ENCODE measurements at places on chromosomes 2 and 18.

- H3K27me3 ChIP-seq, result no peaks in the 10 kb centered on the region
- H3K27ac ChIP-seq, result no peak overlapping the region
- H3K36me3 ChIP-seq, result peaks cover 85% of the 10 kb centered on the region
- peaks cover 10% of the 10 kb centered on the region for H3K4me1 ChIP-seq
- no peak for DNase-seq
These were observed 15.4 kb downstream of the FEZ2 start for GRCh38 chr2:36582538-36582937.

DNA sequence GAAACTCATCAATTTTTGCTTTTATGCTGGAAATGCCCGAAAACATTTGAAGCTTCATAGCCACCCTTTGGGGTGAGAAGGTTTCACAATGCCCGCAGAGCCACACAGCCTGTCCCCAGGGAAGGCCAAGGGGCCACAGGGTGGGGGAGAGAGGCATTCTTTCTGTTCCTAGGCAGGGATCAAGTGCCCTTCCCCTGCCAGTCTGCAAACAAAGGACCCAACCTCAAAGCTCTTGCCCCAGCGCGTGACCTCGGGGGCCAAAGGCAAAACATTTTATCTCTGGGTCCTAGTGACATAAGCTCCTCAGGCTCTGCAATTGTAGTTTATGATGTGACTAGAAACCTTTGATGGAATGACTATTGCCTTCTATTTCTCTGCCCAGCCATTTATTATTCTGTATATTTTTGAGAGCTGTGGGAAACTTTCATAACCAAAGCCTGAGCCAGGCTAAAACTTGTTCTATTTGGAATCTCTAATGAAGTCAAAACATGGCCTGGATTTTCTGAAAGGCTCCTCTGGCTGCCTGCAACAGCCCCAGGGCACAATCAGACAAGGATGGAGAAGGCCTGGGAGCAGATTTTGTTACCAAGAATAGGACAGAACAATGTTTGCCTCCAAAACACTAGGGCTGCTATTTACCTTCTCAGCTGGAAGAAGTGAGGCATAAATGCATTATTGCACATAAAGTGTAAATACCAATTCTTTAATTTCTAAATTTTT lies 137.2 kb upstream of the KCTD1 start:
- H3K36me3 ChIP-seq, result no peaks in the 10 kb centered on the region
- H3K4me1 ChIP-seq, result no peaks in the 10 kb centered on the region
- no peak for DNase-seq
- H3K4me3 ChIP-seq, result no peak overlapping the region

DNA sequence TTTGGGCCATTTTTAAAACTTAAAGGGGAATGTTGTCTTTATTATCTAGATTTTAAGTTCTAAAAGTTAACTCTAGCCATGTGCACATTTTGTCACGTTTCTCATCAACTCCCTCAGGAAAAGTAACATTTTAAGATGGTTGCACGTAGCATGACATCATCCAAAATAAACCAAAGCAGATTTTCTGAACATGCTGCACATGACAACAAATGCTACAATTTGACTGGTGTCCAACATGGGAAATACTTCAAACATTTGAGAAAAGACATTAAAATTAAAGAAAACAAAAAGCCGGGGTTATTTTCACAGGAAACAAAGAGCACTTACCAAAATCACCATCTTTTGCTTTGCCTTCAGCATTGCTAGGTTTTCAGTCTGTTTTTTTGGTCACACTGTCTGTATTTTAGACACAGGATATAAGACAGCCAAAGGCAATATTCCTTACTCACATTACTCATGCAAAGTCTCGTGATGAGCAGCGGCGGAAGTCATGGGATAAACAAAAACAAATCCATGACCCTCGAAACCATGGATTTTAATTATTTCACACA lies 51.3 kb upstream of the RND3 start:
- no peak overlapping the region for H3K4me3 ChIP-seq
- H3K36me3 ChIP-seq, result no peaks in the 10 kb centered on the region
- H3K4me1 ChIP-seq, result no peaks in the 10 kb centered on the region
- H3K27ac ChIP-seq, result no peak overlapping the region
- no peak for DNase-seq
- no peaks in the 10 kb centered on the region for H3K27me3 ChIP-seq

- no peaks in the 10 kb centered on the region for H3K4me1 ChIP-seq
- H3K36me3 ChIP-seq, result no peaks in the 10 kb centered on the region
- no peak for DNase-seq
These were observed 87.4 kb upstream of the SERPINE2 start for GRCh38 chr2:224126440-224126839.

GRCh38 chr2:136254681-136255080 lies 136.7 kb upstream of the CXCR4 start:
- no peak overlapping the region for H3K4me3 ChIP-seq
- DNase-seq, result no peak
- peaks cover 2% of the 10 kb centered on the region for H3K27me3 ChIP-seq
- no peaks in the 10 kb centered on the region for H3K36me3 ChIP-seq
- H3K27ac ChIP-seq, result no peak overlapping the region

- H3K4me1 ChIP-seq, result no peaks in the 10 kb centered on the region
- H3K36me3 ChIP-seq, result no peaks in the 10 kb centered on the region
- H3K27ac ChIP-seq, result no peak overlapping the region
These were observed 27.8 kb upstream of the RNF125 start for GRCh38 chr18:31990823-31991222.

GRCh38 chr2:203743441-203743981 lies 37.1 kb downstream of the CD28 start:
- DNase-seq, result no peak
- H3K36me3 ChIP-seq, result peaks cover 64% of the 10 kb centered on the region
- H3K4me1 ChIP-seq, result peaks cover 78% of the 10 kb centered on the region
- H3K4me3 ChIP-seq, result no peak overlapping the region
- H3K27ac ChIP-seq, result peak overlapping the region; percentile 29

- no peak overlapping the region for H3K4me3 ChIP-seq
- H3K36me3 ChIP-seq, result no peaks in the 10 kb centered on the region
- H3K27ac ChIP-seq, result no peak overlapping the region
- no peak for DNase-seq
- H3K27me3 ChIP-seq, result no peaks in the 10 kb centered on the region
- H3K4me1 ChIP-seq, result no peaks in the 10 kb centered on the region
These were observed 210.8 kb downstream of the DYSF start for GRCh38 chr2:71664161-71664560.

DNA sequence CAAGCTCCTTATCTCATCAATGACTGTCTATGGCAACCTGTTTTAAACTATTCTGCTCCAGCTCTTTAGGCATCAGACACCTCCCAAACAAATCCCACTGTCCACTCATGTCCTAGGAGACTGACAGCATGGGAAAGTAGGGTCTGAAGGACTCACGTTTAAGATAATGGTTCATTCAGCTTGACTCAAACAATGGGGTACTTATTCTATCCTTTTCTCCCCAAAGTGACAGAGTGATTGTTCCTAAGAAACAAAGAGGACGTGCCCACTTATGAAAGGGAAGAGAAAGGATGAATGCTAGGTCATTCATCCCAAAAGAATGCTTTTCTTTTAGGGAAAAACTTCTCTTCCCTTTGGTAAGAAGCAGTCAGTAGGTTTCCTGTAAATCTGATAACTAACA lies 41.9 kb downstream of the ALK start:
- H3K4me3 ChIP-seq, result no peak overlapping the region
- no peak overlapping the region for H3K27ac ChIP-seq
- peaks cover 7% of the 10 kb centered on the region for H3K27me3 ChIP-seq
- no peaks in the 10 kb centered on the region for H3K36me3 ChIP-seq
- DNase-seq, result no peak

DNA sequence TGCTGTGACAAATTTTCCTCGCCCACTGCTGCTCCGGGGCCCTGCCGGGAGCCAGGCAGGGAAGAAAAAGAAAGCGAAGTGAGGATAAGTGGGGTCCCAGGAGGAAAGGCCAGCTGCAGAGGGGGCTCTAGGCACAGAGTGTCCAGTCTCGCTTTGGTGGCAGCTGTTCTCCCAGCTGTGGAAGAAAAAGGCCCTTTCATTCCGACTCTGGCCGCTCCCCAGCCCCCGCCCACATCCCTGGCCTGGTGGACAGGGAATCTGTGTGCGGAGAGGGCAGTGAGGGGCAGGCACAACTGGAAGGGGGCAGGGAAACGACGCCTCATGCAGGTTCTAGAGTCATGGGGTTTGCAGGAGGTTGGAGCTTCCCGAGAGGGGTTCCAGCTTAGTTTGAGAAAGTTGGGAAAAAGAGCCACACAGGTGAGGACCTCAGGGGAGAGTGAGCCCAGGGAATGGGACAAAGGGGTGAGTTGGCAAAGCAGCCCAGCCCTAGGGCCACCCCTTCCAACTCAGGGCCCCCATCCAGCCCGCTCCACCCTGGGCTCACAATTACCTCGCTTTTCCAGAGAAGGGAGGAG lies 1.8 kb downstream of the RTKN start:
- H3K27me3 ChIP-seq, result peaks cover 48% of the 10 kb centered on the region
- no peaks in the 10 kb centered on the region for H3K36me3 ChIP-seq
- no peak overlapping the region for H3K27ac ChIP-seq
- DNase-seq, result no peak
